Bronchial smooth muscle cell (primary cell): ENCODE measurements at places on chromosomes 2 and 18. TPM values are rescaled to one million over a fixed set of nuclear protein-coding genes. Genes with fewer than 3 reads are reported as not detected.

SPATS2L gene
- 47.3 and 63.5 TPM in 2 replicates for total RNA-seq

EML6 gene
- 0.17 and 0.63 TPM in 2 replicates for total RNA-seq

UPP2 gene
- 0.09 TPM in 1 of 2 replicates, not detected in the other for total RNA-seq

CYP27A1 gene
- 26.2 and 36.0 TPM in 2 replicates for total RNA-seq

CD8A gene
- not detected in 2 replicates for total RNA-seq

IL18R1 gene
- total RNA-seq, result 1.0 and 1.3 TPM in 2 replicates

TSPYL6 gene
- not detected in 2 replicates for total RNA-seq

TEX44 gene
- total RNA-seq, result not detected in 2 replicates

TEKT4 gene
- total RNA-seq, result not detected in 2 replicates

IL1RN gene
- 0.16 TPM in 1 of 2 replicates, not detected in the other for total RNA-seq

TP53I3 gene
- total RNA-seq, result 55.4 and 99.1 TPM in 2 replicates

AMER3 gene
- under 0.01 TPM in 1 of 2 replicates, not detected in the other for total RNA-seq

TNFAIP6 gene
- 37.2 and 86.0 TPM in 2 replicates for total RNA-seq

CDKL4 gene
- total RNA-seq, result 2.7 and 4.3 TPM in 2 replicates

ARHGEF33 gene
- total RNA-seq, result 0.43 and 0.47 TPM in 2 replicates

FOXI3 gene
- not detected in 2 replicates for total RNA-seq

FAM124B gene
- under 0.01 and 0.16 TPM in 2 replicates for total RNA-seq

THUMPD2 gene
- total RNA-seq, result 4.0 and 7.1 TPM in 2 replicates

TANC1 gene
- 11.5 and 14.7 TPM in 2 replicates for total RNA-seq

CYTIP gene
- total RNA-seq, result 0.16 TPM in 1 of 2 replicates, not detected in the other

PLEK gene
- total RNA-seq, result not detected in 2 replicates

FKBP1B gene
- 10.3 and 16.1 TPM in 2 replicates for total RNA-seq

CPS1 gene
- 9.1 and 34.6 TPM in 2 replicates for total RNA-seq

ZNF516 gene
- 17.6 and 21.1 TPM in 2 replicates for total RNA-seq

MARCO gene
- not detected in 2 replicates for total RNA-seq

WDPCP gene
- 6.6 and 9.0 TPM in 2 replicates for total RNA-seq

SERPINB10 gene
- total RNA-seq, result not detected in 2 replicates

CFAP65 gene
- under 0.01 TPM in 1 of 2 replicates, not detected in the other for total RNA-seq

SRBD1 gene
- total RNA-seq, result 9.1 and 15.9 TPM in 2 replicates

ZNF396 gene
- total RNA-seq, result 1.4 and 2.2 TPM in 2 replicates

AQP12B gene
- not detected in 2 replicates for total RNA-seq

MC4R gene
- not detected in 2 replicates for total RNA-seq

MEP1B gene
- total RNA-seq, result not detected in 2 replicates

MYOM1 gene
- 0.95 and 1.7 TPM in 2 replicates for total RNA-seq

CCDC85A gene
- total RNA-seq, result 0.32 TPM in 1 of 2 replicates, not detected in the other
